ENCODE measurements at places on chromosomes 6 and 20. TPM values are rescaled to one million over a fixed set of nuclear protein-coding genes. Genes with fewer than 3 reads are reported as not detected.

DNA sequence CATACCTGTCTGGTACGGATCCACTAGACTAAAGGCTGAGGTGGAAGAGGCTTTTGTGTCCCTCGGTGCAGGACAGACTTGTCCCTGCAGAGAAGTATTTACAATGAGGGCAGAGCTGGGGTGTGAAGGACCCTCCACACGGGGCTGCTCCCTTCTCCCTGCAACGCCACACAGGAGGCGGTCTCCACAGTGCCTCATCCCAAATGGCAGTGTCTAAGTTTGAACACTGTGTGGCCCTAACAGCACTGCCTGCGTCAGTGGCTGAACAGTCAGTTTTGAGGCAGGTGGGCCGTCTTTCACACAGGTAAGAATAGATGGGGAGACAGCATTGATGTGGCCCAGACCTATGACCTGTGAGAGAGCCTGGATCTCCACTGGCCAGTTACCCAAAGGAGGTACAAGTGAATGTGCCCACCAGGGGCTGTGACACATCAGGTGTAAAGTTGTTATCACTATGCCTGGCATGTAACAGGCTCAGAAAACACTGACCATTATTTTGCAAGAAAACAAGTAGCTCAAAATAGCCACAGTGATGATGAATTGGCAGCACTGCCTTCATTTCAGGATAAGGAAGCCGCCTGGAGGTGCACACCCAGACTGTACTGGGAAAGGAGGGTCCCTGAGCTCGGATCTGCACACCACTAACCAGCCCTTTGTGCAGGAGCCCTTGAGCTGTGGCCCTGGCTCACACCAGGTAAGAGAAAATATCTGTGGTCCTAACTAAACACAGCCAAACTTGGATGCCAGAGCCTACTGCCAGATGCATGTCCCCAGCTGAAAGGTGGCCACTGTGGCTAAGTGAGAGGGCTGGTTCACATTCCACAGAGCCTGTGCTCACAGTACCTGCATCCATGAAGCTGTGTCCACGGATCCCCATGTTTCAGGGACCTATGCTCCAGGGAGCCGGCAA is 246.7 kb downstream of the DLL1 start:
- H3K27me3 ChIP-seq = no peaks in the 10 kb centered on the region
- H3K36me3 ChIP-seq = no peaks in the 10 kb centered on the region
- no peaks in the 10 kb centered on the region for H3K4me1 ChIP-seq
- no peak overlapping the region for H3K4me3 ChIP-seq

DNA sequence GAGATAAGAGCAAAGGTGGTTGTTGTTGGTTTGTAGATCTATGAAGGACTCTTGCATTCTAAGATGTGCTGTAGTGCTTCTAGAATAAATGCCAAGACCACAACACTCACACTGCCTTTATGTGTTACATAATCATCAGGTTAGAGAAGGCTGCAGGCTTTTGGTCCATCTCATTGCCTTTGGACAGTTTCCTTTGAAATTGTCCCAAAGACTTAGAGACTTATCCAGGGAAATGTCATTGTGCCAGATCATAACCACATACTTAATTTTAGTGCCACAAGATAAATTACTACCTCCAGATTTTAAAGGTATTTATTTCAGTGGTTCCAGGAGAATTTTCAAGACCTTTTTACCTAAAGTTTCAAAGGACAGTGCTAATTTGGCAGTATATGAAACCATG is 666.6 kb upstream of the CITED2 start:
- H3K4me3 ChIP-seq = no peak overlapping the region
- DNase-seq = no peak
- no peak overlapping the region for H3K27ac ChIP-seq
- H3K27me3 ChIP-seq = no peaks in the 10 kb centered on the region
- no peaks in the 10 kb centered on the region for H3K36me3 ChIP-seq

DNA sequence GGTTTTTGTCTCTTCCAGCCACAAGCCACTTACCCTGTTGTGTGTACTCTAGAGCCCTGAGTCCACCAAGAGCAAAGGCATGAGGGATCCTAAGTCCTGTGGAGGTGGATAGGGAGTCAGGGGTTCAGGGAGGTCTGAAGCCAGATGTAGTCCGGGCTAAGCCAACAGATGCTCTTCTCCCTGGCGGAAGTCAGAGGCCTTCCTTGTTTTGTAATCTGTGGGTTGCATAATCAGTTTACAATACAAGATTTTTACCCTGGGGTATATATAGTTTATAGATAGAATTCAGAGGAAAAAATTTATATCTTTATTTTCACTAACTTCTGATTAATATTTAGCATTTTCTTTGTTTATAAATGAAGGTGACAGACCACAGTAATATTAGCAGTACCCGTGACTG is 9.2 kb downstream of the LAMP5 start:
- H3K27ac ChIP-seq = no peak overlapping the region
- DNase-seq = no peak
- H3K36me3 ChIP-seq = no peaks in the 10 kb centered on the region
- H3K4me3 ChIP-seq = no peak overlapping the region
- H3K4me1 ChIP-seq = no peaks in the 10 kb centered on the region
- peaks cover 21% of the 10 kb centered on the region for H3K27me3 ChIP-seq

Gene DLGAP4
- total RNA-seq = 40.3 TPM

Gene IMPG1
- total RNA-seq = not detected

Gene OOEP
- not detected for total RNA-seq

Gene LEMD2
- 43.9 TPM for total RNA-seq

GRCh38 chr6:42095094-42095493 is 44.8 kb downstream of the TAF8 start:
- peaks cover 54% of the 10 kb centered on the region for H3K4me1 ChIP-seq
- no peak overlapping the region for H3K4me3 ChIP-seq
- H3K27ac ChIP-seq = no peak overlapping the region

Gene PLN
- total RNA-seq = not detected

Gene ADISSP
- 99.4 TPM for total RNA-seq

All from HCT116 (cell line).